ENCODE measurements at places on chromosomes 7 and 10. TPM values are rescaled to one million over a fixed set of nuclear protein-coding genes. Genes with fewer than 3 reads are reported as not detected.

DNA sequence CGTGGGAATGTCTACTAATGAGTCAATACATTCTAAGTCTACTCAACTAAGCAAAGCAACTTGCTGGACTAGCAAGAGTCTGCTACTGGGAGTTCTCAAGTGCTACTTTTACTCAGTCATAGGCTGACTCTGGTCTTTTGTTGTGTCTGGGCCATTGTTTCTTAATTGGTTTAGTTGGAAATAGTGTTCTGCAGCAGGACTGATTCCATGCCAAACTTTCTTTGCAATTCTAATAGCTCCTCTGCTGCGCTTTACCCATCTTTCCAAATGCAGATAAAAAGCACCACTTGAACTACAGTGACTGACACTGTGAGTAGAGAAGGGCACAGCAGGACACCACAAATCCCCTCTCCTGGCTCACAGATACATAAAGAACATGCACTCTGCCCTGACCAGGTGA lies 125.7 kb downstream of the CD36 start:
- peak; percentile 79 for DNase-seq

- no peak for DNase-seq
These were observed 188.8 kb upstream of the SMIM30 start for GRCh38 chr7:113307147-113307546.

GRCh38 chr7:146296028-146296427 lies 179.4 kb downstream of the CNTNAP2 start:
- DNase-seq = no peak

DNA sequence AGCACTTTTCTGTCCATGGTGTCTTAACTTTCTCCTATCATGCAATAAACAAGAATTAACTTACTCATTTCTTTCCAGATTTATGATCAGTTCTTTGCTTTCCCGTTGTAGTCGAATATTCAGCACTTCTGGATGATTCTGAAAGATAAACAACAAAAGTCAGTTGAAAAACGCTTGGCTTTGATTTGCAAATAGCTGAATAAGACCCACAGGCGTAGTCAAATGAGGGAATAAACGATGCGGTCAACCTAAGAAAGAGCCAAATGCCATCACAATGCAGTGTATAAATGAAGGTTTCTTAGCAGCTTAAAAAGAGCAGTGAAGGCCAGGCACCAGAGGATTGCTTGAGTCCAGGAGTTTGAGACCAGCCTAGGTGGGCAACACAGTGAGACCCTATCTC lies 109.4 kb downstream of the ADAM12 start:
- no peak for DNase-seq

DNA sequence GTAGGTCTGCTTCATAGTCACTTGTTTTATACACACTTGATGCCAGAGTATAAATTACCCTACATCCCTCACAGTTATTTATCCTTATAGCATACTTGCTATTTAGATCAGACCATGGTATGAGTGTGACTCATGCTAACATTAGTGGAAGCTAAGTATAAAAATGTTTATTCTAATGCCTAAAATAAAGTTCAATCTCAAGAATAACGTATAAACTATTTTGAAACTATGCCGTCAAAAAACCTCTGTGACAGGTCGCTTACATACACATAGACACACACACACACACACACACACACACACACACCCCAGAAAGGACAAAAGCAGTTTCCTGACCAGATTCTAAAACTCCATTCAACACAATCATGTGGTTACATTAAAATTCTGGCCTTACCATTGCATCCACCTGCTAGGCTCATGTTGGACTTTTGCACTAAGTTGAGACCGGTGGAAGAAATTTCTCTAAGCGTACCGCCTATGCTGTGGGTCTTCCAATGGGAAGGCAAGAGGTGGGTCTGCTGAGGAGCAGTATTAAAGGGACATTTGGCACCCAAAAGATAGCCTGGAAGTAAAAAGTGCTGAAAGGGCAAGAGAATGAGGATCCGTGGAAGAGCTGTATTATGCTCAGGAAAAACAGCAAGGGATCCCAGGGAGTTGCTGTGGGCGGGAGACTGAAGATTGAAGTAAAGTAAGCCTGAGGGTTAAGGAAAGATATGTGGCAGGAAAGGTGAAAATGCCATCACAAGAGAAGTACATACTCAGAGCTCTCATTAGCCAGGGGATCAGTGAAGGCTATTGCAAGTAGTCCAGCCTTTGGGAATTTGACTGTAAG lies 5.0 kb downstream of the FOXP2 start:
- no peak for DNase-seq

- DNase-seq = peak; percentile 31
These were observed 240.0 kb upstream of the AUTS2 start for GRCh38 chr7:69358163-69358821.

DNA sequence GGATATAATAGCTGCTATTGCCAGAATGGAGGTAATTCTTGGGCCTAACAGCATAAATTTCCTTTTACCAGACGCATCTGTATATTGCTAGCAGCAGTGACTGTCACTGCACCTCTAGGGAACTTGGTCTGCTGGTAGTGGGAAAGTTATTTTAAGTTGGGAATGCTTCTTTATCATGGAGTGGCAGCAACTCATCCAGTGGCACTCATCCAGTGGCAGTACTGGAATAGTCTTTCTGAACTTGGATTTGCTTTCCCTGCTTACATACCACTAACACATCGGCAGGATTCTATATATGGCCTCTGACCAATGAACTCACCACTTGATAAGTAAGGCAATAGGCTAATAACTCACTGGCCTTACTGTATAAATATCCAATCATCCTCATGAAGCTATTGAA lies 22.0 kb upstream of the ICA1 start:
- DNase-seq = no peak

The HIF1AN gene
- 58.7 TPM for total RNA-seq

The EIF4EBP2 gene
- total RNA-seq = 91.1 TPM

The PLPP4 gene
- total RNA-seq = not detected

- peak; percentile 32 for DNase-seq
These were observed 871 bp downstream of the SPOCK2 start for GRCh38 chr10:72087392-72087968.

- no peak for DNase-seq
These were observed 68.8 kb upstream of the MTPN start for GRCh38 chr7:136045992-136046391.

DNA sequence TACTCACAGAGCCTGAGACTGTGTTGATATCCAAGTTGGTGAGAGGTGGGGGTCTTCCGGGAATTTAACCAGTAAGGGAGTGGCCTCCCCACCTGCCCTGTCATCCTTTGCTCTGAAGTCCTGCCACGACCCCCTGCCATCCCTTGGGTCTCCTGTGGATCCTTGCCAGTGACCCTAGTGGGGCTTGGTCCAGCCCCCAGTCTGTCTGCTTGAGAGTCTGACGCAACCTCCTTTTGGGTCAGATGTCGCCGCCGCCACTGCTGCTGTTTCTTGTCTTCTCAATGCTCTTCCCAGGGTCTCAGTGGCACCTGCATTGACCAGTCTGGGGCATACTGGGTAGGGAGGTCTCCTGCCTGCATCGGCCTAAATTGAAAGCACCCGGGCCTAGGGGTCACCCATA lies 28.8 kb downstream of the PAX2 start:
- no peak for DNase-seq

DNA sequence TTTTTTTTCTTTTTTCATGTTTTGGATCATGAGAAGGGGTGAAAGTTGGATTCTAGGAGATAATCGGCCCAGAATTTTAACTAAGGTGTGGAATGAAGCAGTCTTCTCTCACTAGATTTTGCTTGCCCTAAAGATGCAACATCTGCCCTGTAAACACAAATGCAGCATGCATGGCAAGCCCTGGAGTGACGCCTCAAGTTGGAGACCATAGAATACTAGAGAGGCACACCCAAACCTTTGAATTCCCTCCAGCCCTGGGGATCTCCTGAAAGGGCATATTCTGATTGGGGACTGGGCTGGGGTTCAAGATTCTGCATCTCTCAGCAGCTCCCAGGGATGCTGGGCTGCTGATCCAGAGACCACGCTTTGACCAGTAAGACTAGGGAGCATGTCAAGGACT lies 127.7 kb upstream of the PRR15 start:
- DNase-seq = no peak

The SDK1 gene
- total RNA-seq = 8.4 TPM

The LRRD1 gene
- total RNA-seq = not detected

DNA sequence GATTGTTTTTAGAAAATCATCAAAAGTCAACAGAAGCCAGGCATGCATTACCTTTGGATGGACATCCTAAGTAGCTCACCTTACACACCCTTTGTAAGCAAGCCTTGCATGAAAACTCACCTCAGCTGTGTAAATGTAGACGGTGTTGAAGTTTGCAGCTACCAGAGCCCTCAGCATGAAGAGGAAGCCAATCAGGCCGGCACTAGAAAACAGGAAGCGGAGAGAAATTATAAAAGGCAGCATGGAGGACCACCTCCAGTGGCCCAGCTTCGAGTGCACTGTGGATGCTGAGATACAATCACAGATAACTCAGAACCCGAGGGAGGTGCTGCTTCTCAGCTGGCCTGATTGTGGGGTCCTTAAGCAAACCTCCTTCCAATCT lies 75.3 kb downstream of the SVOPL start:
- DNase-seq = no peak

DNA sequence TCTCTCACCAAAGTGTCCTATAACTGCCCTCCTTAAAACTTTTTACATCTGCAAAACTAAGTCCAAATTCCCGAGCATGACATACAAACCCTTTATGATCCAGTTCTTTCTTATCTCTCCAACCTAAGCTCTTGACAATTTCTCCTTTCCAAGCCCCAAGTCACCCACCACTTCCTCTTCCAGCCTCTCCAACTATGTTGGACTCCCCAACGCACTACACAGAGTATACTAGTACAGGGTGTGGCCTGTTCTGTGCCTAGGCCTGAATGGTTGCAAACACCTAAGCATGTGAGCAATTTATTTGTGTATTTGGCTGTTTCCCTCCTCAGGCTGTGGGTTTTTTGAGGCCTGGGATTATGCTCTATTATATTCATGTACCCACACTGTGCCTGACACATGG lies 101.2 kb upstream of the APBB1IP start:
- DNase-seq = no peak

GRCh38 chr7:157784041-157784835 lies 447.4 kb downstream of the DNAJB6 start:
- DNase-seq = no peak

The CRYGN gene
- 0.79 TPM for total RNA-seq

DNA sequence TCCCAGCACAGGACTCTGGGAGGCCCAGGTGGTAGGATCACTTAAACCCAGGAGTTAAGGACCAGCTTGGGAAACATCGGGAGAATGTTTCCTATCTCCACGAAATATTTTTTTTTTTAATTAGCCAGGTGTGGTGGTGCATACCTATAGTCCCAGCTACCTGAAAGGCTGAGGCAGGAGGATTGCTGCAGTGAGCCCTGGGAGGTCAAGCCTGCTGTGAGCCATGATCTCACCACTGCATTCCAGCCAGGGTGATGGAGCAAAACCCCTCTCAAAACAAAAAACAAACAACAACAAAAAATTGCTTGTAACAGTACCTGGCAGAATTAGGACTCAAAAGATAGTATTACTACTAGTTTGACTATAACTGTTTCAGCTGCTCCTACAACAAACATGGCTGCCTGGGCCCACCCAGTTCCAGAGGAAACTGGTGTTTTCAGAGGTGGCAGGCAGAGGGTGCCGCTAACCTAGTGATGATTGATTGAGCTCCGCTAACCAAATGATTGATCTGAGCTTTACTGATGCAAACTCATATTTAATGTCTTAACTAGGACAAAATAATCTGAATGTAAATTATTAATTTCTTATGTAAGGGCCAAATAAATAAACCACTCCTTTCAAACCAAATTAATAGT lies 57.0 kb downstream of the AP3M1 start:
- DNase-seq = no peak

The TMEM225B gene
- not detected for total RNA-seq

GRCh38 chr10:71532878-71533277 lies 136.2 kb downstream of the CDH23 start:
- no peak for DNase-seq

The FZD1 gene
- 0.61 TPM for total RNA-seq

GRCh38 chr10:124592101-124592500 lies 130.5 kb downstream of the LHPP start:
- DNase-seq = no peak

- DNase-seq = no peak
These were observed 4.5 kb upstream of the EMX2 start for GRCh38 chr10:117537904-117538524.

DNA sequence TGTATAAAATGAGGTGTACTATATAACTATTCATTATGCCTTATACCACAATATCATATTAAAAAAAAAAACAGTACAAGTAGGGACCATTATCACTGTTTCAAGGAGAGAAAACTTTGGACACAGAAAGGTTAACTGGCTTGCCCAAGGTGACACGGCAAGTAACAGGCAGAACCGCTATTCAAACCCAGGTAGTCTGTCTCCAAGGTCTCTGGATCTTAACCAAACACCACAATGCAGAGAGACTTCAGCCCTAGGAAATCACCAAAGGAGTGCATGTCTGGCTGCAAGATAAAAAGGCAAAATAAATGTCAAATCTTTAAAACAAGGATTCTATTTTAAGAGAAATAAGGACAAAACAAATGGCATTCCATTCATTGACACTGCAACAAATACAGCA lies 56.3 kb downstream of the CADPS2 start:
- DNase-seq = no peak

DNA sequence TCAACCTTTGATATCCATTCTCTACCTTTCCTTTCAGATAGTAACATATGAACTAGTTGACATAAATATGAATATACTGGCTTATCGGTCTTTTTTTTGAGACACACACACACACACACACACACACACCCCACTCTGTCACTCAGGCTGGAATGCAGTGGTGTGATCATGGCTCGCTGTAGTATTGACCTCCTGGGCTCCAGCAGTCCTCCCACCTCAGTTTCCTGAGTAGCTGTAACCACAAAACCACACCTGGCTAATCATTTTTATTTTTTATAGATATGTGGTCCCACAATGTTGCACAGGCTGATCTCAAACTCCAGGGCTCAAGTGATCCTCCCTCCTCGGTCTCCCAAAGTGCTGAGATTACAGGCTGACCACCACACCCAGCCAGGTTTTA lies 14.2 kb upstream of the NT5C3A start:
- DNase-seq = no peak

- no peak for DNase-seq
These were observed 244.5 kb upstream of the PITRM1 start for GRCh38 chr10:3417096-3417495.

The C10orf105 gene
- 0.26 TPM for total RNA-seq

The CHAT gene
- total RNA-seq = not detected

DNA sequence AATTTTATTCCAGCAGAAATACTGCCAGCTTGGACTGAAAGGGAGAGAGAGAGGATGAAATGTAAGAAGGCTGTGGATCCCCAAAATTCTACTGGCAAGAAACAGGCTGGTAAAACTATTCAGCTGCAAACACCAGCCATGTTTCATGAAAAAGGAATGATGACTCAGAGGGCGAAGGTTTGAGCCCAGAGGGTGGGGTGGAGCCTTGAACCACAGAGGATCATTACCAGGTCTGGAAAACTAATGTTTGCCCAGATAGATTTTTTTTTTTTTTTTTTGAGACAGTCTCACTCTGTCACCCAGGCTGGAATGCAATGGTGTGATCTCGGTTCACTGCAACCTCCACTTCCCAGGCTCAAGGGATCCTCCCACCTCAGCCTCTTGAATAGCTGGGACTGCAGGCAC lies 41.7 kb upstream of the NRF1 start:
- no peak for DNase-seq

The ARL5B gene
- 33.9 TPM for total RNA-seq
